Lung (tissue), 17 donors: ENCODE measurements at places on chromosomes 6 and 20.
A peak's percentile ranks its signal among the peaks of the same experiment; 100 is the strongest.

GRCh38 chr20:32224463-32224862, 16.8 kb downstream of the POFUT1 start:
- peaks cover 25% of the 10 kb centered on the region for H3K36me3 ChIP-seq
- no peaks in the 10 kb centered on the region for H3K27me3 ChIP-seq
- no peaks in the 10 kb centered on the region for H3K4me1 ChIP-seq
- no peak for DNase-seq
- no peak overlapping the region for H3K4me3 ChIP-seq

GRCh38 chr6:106444777-106445507, 84.4 kb downstream of the CRYBG1 start:
- no peaks in the 10 kb centered on the region for H3K4me1 ChIP-seq
- H3K27me3 ChIP-seq: peaks cover 7% of the 10 kb centered on the region
- DNase-seq: peak; percentile 64
- H3K4me3 ChIP-seq: no peak overlapping the region
- H3K27ac ChIP-seq: no peak overlapping the region
- no peaks in the 10 kb centered on the region for H3K36me3 ChIP-seq

GRCh38 chr6:167919349-167919748, 78.1 kb upstream of the KIF25 start:
- no peak overlapping the region for H3K4me3 ChIP-seq
- no peaks in the 10 kb centered on the region for H3K4me1 ChIP-seq
- no peak for DNase-seq
- H3K27me3 ChIP-seq: no peaks in the 10 kb centered on the region

GRCh38 chr20:300345-300990, 3.1 kb downstream of the ZCCHC3 start:
- no peaks in the 10 kb centered on the region for H3K36me3 ChIP-seq
- peaks cover 16% of the 10 kb centered on the region for H3K4me1 ChIP-seq
- DNase-seq: peak; percentile 42
- no peaks in the 10 kb centered on the region for H3K27me3 ChIP-seq
- no peak overlapping the region for H3K27ac ChIP-seq

- DNase-seq: peak; percentile 70
- H3K36me3 ChIP-seq: no peaks in the 10 kb centered on the region
- no peak overlapping the region for H3K27ac ChIP-seq
- no peak overlapping the region for H3K4me3 ChIP-seq
- H3K27me3 ChIP-seq: no peaks in the 10 kb centered on the region
- H3K4me1 ChIP-seq: peaks cover 4% of the 10 kb centered on the region
These were observed 395.3 kb downstream of the MAFB start for GRCh38 chr20:40293740-40294139.

- DNase-seq: no peak
- no peak overlapping the region for H3K27ac ChIP-seq
These were observed 493.1 kb upstream of the FLRT3 start for GRCh38 chr20:14830466-14830865.

- H3K36me3 ChIP-seq: peaks cover 5% of the 10 kb centered on the region
- no peaks in the 10 kb centered on the region for H3K27me3 ChIP-seq
- H3K4me1 ChIP-seq: no peaks in the 10 kb centered on the region
- no peak for DNase-seq
- no peak overlapping the region for H3K4me3 ChIP-seq
These were observed 31.8 kb downstream of the RNASET2 start for GRCh38 chr6:166924531-166924930.

GRCh38 chr6:126826166-126826714, 292.2 kb upstream of the RSPO3 start:
- no peak for DNase-seq
- no peaks in the 10 kb centered on the region for H3K36me3 ChIP-seq
- peaks cover 3% of the 10 kb centered on the region for H3K4me1 ChIP-seq
- no peak overlapping the region for H3K27ac ChIP-seq

- H3K27ac ChIP-seq: no peak overlapping the region
- H3K27me3 ChIP-seq: no peaks in the 10 kb centered on the region
- no peak for DNase-seq
These were observed 64.9 kb upstream of the BTBD3 start for GRCh38 chr20:11852811-11853210.

GRCh38 chr6:36691011-36691410, 6.6 kb upstream of the RAB44 start:
- no peaks in the 10 kb centered on the region for H3K4me1 ChIP-seq
- no peak for DNase-seq
- no peaks in the 10 kb centered on the region for H3K27me3 ChIP-seq
